ENCODE measurements at places on chromosomes 3 and 15. TPM values are rescaled to one million over a fixed set of nuclear protein-coding genes. Genes with fewer than 3 reads are reported as not detected.

Gene PARP3
- 3.2 TPM for polyA plus RNA-seq

Gene MUC4
- not detected for polyA plus RNA-seq

Gene PRKCI
- 21.7 TPM for polyA plus RNA-seq

Gene GOLGA8T
- not detected for polyA plus RNA-seq

Gene FGF7
- polyA plus RNA-seq: 0.11 TPM

Gene RETNLB
- polyA plus RNA-seq: not detected

- H3K4me3 ChIP-seq: no peak overlapping the region
- peaks cover 14% of the 10 kb centered on the region for H3K4me1 ChIP-seq
- H3K27ac ChIP-seq: no peak overlapping the region
- DNase-seq: no peak
- no peaks in the 10 kb centered on the region for H3K27me3 ChIP-seq
- no peaks in the 10 kb centered on the region for H3K36me3 ChIP-seq
Observed at GRCh38 chr15:74050127-74050526, 32.2 kb downstream of the GOLGA6A start.

DNA sequence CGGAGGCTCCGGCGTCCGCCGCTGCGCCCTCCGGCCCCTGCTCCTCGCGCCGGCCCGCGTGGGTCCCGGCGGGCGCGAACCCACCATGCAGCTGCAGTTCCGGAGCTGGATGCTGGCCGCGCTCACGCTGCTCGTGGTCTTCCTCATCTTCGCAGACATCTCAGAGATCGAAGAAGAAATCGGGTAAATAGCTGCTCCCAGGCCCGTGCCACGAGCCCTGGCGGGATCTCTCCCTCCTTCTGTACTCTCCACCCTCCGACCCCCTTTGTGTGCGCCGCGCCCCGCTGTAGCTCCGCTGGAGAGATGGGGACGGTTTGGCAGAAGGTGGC, 263 bp downstream of the ST8SIA2 start:
- no peaks in the 10 kb centered on the region for H3K4me1 ChIP-seq
- H3K27me3 ChIP-seq: no peaks in the 10 kb centered on the region
- no peak for DNase-seq
- no peak overlapping the region for H3K27ac ChIP-seq

- H3K4me3 ChIP-seq: no peak overlapping the region
- H3K27me3 ChIP-seq: no peaks in the 10 kb centered on the region
- no peaks in the 10 kb centered on the region for H3K4me1 ChIP-seq
- DNase-seq: no peak
Observed at GRCh38 chr15:75731248-75732151, 18.9 kb upstream of the CSPG4 start.

DNA sequence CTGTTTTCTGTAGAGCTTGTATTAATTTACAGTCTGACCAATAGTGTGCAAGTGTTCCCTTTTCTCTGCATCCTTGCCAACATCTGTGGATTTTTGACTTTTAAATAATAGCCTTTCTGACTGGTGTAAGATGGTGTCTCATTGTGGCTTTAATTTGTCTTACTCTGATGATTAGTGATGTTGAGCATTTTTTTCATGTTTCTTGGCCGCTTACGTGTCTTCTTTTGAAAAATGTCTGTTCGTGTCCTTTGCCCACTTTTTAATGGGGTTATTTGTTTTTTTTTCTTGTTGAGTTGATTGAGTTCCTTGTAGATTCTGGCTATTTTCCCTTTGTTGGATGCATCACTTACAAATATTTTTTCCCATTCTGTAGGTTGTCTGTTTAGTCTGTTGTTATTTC, 7.6 kb upstream of the ACOX2 start:
- H3K27me3 ChIP-seq: no peaks in the 10 kb centered on the region
- no peak for DNase-seq
- H3K36me3 ChIP-seq: no peaks in the 10 kb centered on the region
- no peak overlapping the region for H3K4me3 ChIP-seq
- H3K27ac ChIP-seq: no peak overlapping the region

DNA sequence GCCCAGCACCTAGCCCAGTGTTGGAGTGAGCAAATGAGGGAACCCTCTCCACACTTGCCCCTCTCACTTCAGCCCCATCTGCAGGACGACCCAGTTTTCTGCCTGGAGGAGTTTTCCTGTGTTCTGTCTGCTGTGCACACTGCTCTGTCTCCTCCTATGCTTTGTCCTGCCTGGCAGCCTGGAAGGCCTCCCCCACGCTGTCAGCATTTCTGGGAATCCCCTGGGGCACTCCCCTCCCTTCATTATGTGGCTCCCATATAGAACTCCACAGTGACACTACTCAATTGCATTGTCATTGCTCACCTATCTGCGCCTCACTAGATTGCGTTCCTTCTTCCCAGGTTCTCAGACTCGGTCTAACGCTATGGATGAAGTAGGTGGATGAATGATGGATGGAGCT, 13.9 kb downstream of the CLSTN2 start:
- no peak for DNase-seq
- H3K27me3 ChIP-seq: no peaks in the 10 kb centered on the region
- no peaks in the 10 kb centered on the region for H3K4me1 ChIP-seq
- H3K4me3 ChIP-seq: no peak overlapping the region

DNA sequence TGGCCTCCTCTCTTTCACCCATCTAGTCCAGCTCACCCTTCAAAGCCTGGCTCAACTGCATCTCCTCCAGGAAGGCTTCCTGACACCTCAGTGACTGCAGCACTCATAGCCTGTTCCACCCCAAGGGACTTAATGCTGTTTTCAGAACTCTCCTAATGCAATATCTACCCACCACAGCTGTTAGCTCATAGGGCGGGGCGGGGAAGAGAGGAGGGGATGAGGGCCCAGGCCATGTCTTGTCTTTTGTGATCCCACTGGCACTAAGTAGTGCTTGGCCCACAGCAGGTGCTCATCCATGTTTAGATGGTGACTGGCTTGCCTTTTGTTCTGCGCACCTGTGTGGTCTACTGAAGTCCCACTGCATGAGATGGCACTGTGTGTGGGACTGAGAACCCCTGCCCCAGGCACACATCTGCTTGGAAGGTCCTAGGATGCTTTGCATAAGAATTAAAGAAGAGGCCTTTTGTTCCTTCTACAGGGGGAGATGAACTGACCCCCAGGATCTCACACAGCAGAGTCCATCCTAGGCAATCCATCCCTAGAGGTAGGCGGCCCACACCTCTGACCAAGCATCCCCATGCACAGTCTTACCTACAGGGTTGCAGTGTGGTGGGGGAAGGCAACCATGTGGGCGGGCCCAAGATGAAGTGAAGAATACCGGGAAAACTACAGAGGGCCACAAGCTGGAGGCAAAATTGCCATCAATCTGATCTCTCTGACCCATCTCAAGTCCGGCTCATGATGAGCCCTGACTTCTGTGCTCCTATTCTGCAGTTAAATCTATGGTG, 23.0 kb downstream of the SLC12A8 start:
- H3K36me3 ChIP-seq: no peaks in the 10 kb centered on the region
- no peak overlapping the region for H3K27ac ChIP-seq
- no peak for DNase-seq
- H3K4me1 ChIP-seq: no peaks in the 10 kb centered on the region
- no peak overlapping the region for H3K4me3 ChIP-seq
- H3K27me3 ChIP-seq: no peaks in the 10 kb centered on the region

DNA sequence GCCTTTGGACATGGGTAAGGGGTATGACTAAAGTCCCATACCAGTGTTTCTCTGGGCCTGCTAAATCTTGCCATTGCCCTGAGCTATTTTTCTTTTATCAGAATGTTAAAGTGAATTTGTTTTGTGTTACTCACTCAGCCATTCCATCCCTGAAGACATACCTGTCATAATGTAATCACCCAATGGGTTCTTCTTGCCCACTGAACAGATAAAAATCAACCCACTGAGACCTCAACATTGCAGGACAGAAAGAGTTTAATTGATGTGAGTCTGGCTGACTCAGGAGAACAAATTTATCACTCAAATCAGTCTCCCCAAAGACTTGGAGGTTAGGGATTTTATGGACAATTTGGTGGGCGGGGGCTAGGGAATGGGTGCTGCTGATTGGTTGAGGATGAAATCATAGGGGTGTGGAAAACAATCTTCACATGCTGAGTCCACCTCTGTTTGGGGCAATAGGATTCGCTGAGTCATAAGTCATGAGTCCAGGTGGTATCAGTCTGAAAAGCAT, 47.4 kb downstream of the ILDR1 start:
- no peak overlapping the region for H3K27ac ChIP-seq
- no peak overlapping the region for H3K4me3 ChIP-seq
- no peaks in the 10 kb centered on the region for H3K27me3 ChIP-seq
- DNase-seq: no peak

All from naive thymus-derived CD4-positive, alpha-beta T cell (primary cell).